ENCODE measurements at places on chromosomes 11 and 22. TPM values are rescaled to one million over a fixed set of nuclear protein-coding genes. Genes with fewer than 3 reads are reported as not detected.

Gene MFNG
- total RNA-seq, result 20.7 TPM

DNA sequence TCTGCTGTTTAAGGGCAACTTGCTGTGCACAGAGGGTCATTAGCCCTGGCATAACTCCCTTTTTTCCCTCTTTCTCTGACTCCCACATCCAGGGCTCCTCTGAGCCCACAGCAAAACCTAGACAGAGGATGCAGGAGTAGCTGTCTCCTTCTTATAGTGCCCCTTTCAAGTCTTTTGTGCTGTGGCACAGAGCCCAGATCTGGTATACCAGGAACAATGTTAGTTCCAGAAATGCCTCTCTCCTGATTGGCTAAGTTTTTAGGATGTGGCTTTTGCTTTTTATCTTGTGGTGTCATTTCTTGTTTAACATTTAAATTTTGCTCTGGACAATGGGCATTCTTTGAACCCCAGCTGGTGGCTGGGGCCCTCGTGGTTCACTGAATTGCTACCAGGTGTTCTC is 25.6 kb upstream of the RRM1 start:
- no peak for DNase-seq

DNA sequence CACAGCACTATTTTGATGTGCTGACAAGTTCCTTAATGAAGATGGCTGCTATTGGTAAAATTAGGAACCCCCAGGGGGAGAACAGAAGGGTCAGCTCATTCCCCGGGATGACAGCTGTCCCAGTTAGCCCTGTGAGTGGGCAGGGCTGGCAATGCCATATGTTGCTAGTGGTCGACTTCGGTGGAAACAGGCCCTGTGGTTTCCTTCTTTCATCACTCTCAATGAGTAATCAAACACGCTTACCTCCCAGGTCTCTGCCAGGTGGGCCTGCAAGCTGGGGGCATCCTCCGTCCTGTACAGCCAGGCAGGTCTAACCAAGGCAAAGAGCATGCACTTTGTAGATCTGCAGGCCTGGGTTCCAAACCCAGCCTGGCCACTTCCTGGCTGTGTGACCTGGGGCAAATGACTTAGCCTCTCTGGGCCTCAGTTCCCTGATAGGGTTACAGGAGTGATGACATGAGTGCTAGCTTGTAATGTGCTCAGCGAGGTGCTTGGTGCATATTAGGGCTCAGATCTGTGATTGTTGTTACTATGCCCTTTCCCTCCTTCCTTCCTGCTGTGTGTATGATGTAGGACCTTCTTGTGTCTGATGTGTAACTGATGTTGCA is 85.2 kb downstream of the TSPAN18 start:
- DNase-seq, result no peak

GRCh38 chr11:34651551-34651950 is 30.7 kb downstream of the EHF start:
- DNase-seq, result no peak

Gene UCP3
- total RNA-seq, result 0.24 TPM

- DNase-seq, result peak; percentile 32
Observed at GRCh38 chr22:20423008-20423905, 14.4 kb downstream of the SCARF2 start.

DNA sequence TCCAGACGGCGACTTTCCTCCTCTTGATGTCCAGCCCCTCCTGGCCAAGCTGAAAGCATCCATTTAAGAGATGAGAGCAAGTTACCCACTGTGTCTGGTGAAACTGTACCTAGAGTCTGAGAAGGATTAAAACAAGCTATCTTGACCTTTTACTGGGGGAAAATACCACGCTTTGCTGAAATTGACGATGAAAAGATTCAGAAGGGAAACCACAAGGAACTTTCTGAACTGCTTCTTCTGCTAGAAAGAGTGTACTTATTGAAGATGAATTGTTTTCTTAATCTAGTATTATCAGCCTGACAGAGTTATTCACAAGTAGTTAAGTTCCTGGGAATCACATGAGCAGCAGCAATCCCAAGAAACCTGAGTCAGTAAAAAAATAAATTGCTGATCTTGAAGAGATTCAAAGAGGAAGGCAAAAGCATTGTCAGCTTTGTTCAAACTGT is 13.1 kb upstream of the MS4A6A start:
- no peak for DNase-seq

GRCh38 chr11:69296890-69297786 is 3.2 kb downstream of the MYEOV start:
- peak; percentile 94 for DNase-seq

Gene CCDC116
- not detected for total RNA-seq

- DNase-seq, result no peak
Observed at GRCh38 chr22:40673017-40673416, 6.3 kb upstream of the MCHR1 start.

Gene PKP3
- 36.6 TPM for total RNA-seq

Gene OR6T1
- total RNA-seq, result 1.2 TPM

Gene ALX4
- total RNA-seq, result 2.6 TPM

- no peak for DNase-seq
Observed at GRCh38 chr11:10731064-10731680, 19.9 kb upstream of the CTR9 start.

Gene VSIG10L2
- 0.24 TPM for total RNA-seq

Gene CNIH2
- total RNA-seq, result not detected

Gene TENM4
- total RNA-seq, result 16.9 TPM

Gene TTC28
- total RNA-seq, result 88.8 TPM
